ENCODE measurements at places on chromosomes 5 and 9. TPM values are rescaled to one million over a fixed set of nuclear protein-coding genes. Genes with fewer than 3 reads are reported as not detected.
A peak's percentile ranks its signal among the peaks of the same experiment; 100 is the strongest.

Gene TERT
- not detected for total RNA-seq

Gene ENHO
- total RNA-seq: not detected

DNA sequence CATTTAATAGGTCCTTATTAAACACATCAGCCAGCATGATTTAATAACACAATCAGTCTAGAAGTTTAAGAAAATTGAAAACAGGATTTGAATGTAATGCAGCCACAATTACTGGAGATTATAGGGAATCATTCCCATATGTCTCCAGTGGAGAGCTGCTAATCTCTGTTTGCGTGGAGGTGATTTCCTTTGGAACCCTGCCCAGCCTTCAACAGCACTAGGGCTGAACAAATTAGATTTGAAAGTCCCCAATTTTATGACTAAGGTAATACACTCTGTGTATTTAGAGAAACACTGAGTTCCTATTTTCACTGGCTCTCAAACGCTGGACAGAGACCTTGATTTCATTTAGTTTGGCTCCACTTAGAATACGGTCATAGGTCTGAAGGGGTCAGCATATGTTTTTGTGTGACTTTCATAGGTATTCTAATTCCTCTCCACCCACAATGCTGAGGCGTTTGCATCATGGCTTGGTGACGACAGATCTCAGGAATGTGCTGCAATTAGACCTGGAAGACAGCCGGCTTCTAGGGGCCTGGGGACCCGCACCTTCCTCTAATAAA lies 508.3 kb downstream of the EBF1 start:
- peak; percentile 76 for DNase-seq

DNA sequence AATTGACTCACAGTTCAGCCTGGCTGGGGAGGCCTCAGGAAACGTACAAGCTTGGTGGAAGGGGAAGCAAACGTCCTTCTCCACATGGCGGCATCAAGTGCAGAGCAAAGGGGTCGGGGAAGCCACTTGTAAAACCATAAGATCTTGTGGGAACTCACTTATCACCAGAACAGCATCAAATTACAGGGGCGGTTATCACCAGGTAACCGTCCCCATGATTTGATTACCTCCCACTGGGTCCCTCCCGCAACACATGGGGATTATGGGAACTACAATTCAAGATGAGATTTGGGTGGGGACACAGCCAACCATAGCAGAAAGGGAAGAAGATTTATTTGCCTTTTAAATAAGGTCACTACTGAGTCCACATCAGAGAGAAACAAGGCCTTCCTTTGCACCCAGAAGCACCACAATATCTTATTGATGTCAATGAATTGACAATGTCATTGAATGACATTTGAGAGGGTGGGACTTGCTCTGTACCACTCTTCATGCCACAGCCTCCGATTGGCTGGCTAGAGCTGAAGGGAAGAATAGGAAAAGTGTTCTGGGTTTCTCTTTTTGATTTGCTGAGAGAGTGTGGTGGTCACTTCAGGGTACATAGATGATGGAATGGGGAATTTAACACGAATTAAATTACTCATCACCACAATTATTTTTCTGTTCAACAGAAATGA lies 11.0 kb downstream of the SKP2 start:
- DNase-seq: no peak

GRCh38 chr9:132181796-132182313 lies 20.0 kb downstream of the NTNG2 start:
- DNase-seq: no peak

GRCh38 chr5:99866740-99867139 lies 668.4 kb upstream of the FAM174A start:
- no peak for DNase-seq

DNA sequence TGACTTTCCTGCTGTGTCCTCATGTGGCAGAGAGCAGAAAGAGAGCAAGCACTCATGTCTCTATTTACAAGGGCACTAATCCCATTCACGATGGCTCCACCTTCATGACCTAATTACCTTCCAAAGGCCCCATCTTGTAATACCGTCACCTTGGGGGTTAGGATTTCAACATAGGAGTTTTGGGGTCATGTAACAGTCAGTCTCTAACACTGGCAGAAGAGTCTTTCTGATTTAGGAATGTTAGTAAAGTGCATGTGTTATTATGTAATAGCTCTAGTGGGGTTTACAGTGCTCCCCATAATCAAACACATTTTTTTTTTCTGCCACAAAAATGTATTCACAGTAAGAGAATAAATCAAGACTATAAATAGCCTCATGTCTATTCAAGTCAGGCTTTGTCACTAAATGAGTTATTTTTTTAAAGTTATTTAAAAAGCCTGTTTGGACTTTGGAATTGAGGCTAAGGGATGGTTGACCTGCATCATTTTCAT lies 19.1 kb downstream of the GALNT10 start:
- no peak for DNase-seq

DNA sequence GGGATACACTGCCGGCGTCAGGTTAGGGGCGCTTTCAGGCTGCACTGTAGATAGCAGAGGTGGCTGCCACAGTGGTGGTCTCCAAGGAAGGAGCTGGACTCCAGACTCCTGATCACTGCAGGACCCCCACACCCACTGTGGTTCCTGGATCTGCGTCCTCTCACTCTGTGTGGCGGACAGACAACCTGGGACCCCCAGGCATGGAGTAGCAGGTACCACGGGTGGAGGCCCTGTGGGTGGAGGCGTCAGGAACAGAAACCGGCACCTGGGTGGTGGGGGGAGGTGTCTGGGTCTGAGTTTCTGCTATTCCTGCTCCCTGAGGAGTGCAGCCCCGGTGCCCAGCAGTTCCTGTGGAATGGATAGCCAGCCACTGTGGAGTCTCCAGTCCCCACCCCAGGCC lies 75.1 kb upstream of the PCAT7 start:
- DNase-seq: no peak

Gene CNTFR
- total RNA-seq: 0.20 TPM

DNA sequence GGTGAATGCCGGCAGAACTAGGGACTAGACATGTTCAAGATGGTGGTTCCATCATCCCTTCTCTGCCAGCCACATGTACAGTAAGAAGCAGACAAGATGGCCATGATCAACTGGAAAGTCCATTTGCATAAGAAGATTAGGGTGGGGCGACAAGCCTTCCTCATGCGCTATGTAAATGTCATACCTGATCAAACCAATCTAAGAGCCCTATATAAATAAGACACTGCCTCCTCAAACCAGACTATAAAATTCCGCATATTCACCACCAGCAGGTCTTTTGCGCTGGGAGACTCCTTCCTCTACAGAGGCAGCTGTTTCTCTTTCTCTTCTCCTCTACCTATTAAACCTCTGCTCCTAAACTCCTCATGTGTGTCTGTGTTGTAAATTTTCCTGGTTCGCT lies 53.8 kb downstream of the TIMD4 start:
- DNase-seq: no peak

DNA sequence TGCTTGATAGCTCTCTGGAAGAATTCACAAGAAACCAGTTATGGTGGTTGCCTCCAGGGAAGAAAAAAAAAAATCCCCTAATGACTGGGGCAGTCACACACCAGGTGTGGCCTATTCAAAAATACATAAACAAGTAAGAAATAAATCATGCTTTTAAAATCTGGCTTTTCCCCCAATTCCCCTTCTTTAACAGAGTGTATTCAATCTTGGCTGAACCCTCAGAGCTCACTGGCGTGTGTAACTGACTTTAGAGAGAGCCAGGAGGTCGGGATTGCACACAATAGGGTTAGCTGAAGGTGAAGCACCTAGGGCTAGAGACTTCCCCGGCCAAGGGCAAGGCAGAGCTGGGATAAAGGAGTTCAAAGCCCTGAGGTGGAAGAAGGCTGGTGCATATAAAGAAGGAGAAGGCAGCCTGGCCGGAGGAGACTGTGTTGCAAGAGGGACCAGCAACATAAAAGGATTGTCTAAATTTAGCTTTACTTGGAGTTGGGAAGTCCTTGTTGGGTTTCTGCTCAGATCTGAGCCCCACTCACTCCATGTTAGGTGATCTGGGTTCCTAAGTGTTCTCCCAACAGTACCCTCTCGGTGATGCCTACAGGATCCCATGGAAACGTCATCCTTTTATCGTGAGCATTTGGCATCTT lies 19.7 kb downstream of the FNBP1 start:
- no peak for DNase-seq

DNA sequence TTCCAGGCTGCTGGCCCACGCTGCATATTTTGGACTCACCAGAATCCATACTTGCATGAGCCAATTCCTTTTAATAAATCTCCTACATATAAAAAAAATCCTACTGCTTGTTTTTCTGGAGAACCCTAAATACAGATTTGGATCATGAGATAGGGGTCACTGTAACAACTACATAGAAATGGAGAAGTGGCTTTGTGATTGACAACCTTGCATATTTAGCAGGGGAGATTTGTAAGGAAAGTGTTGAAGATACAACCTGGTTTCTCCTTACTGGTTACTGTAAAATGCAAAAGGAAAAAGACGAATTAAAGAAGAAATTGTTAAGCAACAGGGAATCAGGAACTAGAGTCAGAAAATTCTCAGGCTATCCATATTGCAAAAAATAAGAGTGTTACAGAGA lies 74.8 kb downstream of the HABP4 start:
- DNase-seq: no peak

DNA sequence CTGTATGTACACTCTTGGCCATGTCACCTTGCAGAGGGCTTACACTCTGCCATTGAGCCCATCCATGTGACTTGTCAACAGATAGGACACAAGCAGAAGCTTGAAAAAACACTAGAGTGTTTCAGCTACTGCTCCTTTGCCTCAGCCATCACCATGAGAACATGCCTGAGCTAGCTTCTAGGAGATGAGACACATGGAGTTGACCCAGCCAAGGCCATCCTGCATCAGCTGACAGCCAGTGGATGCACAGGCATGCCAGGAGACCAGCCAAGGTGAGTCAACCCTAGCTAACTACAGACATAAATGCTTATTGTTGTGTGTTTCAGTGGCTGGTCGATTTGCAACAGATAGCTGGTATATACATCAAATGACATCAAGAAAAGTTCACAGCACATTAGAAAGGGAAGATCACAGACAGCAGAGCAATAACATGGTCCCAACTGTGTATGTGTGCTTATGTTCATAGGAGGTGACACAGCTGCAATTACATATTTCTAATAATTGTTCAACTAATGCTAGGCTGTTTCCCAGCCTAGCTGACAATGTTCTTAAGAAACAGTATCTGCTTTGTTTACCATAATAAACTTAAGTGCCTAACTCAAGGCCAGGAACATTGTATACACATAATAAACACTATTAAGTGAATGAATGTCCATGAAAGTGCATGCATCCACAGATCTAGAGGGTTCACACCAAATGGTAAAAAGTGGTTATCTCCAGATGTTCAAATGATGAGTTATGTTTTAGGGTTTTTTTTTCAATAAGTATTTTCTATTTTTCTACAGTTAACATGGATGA lies 105.7 kb downstream of the SPOCK1 start:
- DNase-seq: no peak

Data from SJCRH30 (cell line).